GM19239 (cell line): ENCODE measurements at places on chromosomes 16 and 17.

- no peak for DNase-seq
Measured at GRCh38 chr17:27408891-27409290, 47.4 kb upstream of the KSR1 start.

DNA sequence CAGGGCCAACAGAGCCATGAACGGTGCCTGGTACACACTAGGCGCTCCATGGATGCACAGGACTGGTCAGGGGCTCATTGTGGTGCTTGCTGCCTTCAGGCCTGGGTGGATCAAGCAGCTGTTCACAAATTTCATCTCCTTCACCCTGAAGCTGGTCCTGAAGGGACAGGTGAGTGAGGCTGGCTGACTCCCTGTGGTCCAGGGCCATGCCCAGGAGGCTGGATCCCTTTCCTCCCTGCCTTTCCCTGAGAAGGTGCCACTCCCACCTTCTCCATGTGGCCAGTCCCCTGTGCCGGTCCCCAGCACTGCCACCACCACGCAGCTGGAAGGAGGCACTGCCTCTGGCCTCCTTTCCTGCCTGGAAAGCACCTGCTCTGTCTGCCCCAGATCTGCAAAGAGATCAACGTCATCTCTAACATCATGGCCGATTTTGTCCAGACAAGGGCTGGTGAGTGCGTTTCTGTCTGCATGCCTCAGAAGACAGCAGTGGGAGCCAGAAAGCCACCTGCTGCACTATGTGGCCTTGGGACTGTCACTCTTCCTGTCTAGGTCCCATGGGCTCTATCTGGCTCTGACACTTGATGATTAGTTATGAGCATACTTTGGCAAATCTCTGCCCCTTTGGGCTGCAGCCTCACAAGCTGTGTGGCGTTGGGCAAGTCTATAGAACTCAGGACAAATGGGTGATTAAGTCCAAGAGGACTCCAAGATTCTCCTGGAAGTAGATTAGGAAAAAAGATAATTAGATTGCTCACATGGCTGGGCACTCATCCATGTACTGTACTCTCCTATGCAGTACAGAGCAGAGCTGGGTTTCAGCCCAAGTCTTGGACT, 9.4 kb downstream of the CETP start:
- peak; percentile 42 for DNase-seq

DNA sequence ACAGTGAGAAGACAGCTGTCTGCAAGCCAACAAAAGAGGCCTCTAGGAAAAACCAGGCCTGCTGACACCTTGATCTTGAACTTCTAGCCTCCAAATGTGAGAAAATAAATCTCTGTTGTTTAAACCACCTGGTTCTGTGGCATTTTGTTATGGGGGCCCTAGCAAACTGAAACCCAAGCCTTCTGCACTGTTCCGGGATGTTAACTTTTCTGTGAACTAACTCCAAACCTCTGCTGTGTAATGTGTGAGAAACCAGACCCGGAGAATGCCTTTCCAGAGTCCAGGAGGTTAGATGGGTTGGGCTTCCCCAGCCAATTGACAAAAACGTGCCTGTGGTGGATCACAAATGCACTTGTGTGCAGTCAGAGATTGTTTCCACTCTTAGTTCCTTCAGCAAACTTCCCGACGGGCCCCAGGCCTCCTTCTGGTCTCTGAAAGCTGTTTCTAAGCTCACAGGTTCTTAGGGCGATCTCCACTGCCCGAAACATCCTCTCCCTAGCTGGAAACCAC, 13.6 kb upstream of the GGA2 start:
- no peak for DNase-seq

- no peak for DNase-seq
Measured at GRCh38 chr17:74324521-74324920, 1.5 kb upstream of the KIF19 start.

- no peak for DNase-seq
Measured at GRCh38 chr17:1413281-1413791, 13.3 kb upstream of the YWHAE start.
